ENCODE measurements at places on chromosomes 12 and 14.
A peak's percentile ranks its signal among the peaks of the same experiment; 100 is the strongest.

GRCh38 chr14:54438703-54439102 is 2.5 kb downstream of the CNIH1 start:
- DNase-seq = no peak

- DNase-seq = no peak
Measured at GRCh38 chr12:98656289-98657101, 11.4 kb downstream of the APAF1 start.

- no peak for DNase-seq
Measured at GRCh38 chr12:32843528-32844095, 53.0 kb downstream of the PKP2 start.

DNA sequence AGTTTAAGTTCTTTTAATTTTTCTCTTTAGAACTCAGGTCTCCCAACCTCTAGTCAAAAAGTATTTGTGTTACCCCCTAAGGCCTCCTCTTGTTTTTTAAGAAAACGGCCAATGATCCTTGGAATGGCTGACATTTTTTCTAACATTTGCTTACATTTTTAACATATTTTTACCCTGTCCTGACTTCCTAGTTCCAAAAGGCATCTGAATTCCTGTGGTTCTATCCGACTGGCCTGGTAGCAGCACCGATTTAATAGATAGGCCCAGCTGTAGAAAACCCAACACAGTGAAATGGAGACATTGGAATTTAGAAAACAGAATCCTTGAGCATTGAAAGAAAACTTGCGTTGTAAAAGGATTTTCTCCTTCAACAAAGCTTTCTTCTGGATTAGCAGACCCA is 134.7 kb upstream of the GSC start:
- DNase-seq = no peak

GRCh38 chr12:24049728-24050127 is 100.3 kb upstream of the SOX5 start:
- no peak for DNase-seq

- no peak for DNase-seq
Measured at GRCh38 chr14:104864267-104865080, 594 bp upstream of the CEP170B start.

- no peak for DNase-seq
Measured at GRCh38 chr14:104994978-104995377, 9.4 kb downstream of the CLBA1 start.

GRCh38 chr14:53190938-53191337 is 37.8 kb upstream of the DDHD1 start:
- DNase-seq = no peak

DNA sequence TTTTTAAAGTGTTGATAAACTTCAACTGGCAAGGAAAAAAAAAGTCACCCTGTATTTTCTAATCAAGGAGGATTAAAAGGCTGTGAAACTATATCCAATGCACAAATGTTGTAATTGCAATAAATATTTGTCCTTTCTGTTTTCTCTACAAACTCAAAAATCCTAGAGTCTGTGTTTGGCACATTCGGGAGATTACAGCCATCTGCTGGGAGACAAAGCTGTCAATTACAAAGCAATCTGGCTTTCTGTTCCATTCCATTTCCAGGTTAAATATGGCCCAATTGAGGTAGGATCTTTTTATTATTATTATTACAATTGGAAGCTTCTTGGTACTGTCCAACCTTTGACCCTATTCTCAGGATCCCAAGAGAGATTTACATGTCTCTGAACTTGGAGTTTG is 295.9 kb downstream of the DIO2 start:
- DNase-seq = no peak

GRCh38 chr12:39620659-39621658 is 1.4 kb upstream of the ABCD2 start:
- peak; percentile 58 for DNase-seq

GRCh38 chr12:115172521-115172920 is 488.5 kb upstream of the TBX3 start:
- DNase-seq = no peak

- DNase-seq = no peak
Measured at GRCh38 chr12:50923361-50924130, 28.8 kb upstream of the HIGD1C start.

DNA sequence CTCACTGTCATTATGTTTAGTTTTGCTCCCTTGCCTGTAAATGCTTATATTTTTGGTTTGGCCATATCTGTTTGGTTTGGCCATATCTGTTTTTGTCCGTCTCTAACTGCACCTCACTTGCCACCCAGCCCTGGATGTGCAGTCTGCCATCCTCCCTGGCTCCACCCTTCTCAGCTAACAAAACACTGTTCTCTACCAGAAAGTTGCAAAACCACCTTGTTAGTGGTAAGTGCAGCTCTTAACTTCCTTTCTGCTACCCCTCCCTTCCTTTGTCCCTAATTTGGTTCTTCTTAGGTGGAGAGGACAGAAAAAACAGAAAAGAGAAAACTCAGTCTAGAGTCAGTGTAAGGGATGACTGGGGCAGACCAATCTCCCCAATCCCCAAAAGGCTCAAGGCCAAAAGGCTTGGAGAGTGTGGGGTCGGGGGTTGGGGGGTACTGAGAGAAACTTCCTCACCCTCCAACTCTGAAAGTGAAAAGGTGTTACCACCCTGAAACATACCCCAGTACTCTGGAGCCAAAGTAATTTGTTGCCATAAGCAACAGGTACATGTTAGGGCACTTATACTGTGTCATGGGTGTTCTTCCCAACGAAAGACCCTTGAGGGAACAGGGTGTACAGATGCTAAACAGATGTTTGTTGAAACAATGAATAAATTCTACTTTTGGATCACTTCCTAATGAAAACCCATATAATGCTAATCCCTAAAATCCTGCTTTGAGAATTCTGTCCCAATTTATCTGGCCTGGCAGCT is 5.0 kb downstream of the BIN2 start:
- DNase-seq = peak; percentile 74

DNA sequence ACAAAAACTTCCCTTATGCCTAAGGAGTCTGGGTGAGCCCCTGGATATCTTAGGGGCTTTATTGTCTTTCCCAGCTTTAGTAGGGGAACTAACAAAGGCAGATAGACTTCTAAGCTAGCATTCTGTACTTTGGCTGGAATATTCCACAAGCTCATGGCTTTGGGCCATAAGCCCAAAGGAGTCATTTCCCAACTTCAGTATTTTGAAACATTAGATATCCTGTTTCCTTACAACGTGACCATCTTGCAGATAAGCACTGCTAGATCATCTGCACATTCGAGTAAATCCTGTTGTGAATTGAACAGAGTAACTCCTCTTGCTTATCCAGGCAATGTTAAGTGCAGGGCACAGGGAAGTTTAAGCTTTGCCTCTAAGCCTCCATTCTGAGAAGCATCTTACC is 70.6 kb upstream of the ACTN1 start:
- DNase-seq = no peak

- DNase-seq = peak; percentile 64
Measured at GRCh38 chr14:74038020-74038859, 19.1 kb downstream of the BBOF1 start.

DNA sequence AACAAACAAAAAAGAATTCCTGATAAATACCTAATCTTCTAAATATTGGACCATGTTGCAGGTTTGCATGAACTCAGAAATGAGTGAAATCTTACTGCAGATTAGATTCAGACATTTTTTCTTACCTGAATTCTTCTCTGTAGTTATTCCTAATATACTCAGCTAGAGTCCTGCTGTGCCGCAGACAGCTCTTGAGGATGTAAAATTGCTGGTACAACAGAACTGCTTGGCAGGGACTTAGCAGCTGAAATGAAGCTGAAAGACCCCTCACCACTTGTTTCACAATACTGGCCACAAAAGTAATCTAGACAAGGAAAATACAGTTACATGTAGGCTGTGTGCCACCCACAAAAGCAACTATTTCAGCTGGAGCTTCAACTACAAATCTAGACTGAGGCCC is 48.3 kb upstream of the KICS2 start:
- DNase-seq = no peak

DNA sequence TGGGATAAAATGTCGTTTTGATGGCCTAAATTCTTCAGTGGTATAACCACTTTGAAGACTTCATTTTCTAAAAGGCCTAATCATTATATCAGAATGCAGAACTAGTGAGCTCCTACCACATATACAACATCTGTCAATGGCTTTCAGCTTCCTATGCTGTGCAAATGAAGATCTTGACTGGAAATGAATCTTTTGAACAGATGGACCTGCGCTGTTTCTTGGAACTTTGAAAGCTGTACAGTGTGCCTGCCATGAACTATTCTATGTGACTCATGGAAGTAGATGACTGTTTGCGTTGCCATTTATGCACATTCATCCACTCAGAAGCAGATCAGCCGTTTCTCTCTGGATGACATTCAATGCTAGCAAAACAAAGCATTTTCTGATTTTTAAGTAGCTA is 542.2 kb upstream of the USP15 start:
- DNase-seq = no peak

Measured in CD4-positive, alpha-beta T cell treated with Interleukin-12 subunit alpha and Interleukin-12 subunit beta, for 1 hour (primary cell).